Activated gamma-delta T cell treated with anti-CD3 and anti-CD28 coated beads, Interleukin-2, amount 50 U/mL, for 16 hours (primary cell): ENCODE measurements at places on chromosomes 6 and 20.
A peak's percentile ranks its signal among the peaks of the same experiment; 100 is the strongest.

DNA sequence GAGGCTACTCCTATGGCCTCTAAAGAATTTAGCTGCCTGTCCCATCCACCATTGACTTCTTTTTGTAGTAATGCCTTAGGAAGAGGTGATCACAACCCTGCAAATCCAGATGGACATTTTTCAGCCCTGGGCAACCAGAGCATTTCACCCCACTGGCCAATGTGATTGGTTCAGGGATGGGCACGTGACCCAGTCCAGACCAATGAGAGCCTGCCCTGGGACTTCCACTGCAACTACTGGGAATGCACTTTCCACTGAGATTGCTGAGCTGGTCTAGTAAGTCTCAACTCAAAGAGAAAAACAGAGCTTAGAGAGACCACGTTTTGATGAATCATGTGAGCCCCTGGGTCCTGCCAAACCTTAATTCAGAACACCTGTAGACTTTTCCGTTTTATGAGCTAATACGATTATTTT is 8.9 kb upstream of the UBE2V1 start:
- no peak for DNase-seq

GRCh38 chr6:142821860-142822259 is 123.1 kb downstream of the HIVEP2 start:
- DNase-seq = no peak

DNA sequence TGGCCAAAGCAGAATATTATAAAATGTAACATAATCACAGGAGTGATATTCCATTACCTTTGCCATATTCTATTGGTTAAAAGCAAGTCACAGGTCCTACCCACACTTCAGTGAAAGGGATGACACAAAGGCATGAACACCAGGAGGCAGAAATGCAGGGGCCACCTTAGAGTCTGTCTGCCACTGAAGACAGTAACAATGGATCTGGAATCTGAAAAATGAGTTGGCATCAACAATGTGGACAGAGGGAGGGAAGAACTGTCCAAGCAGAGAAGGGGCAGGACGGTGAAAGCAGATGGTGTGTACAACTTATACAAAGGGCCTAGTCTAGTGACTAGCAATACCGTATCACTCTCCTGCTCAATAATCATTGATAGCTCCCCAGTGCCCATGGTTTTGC is 6.6 kb upstream of the LPIN3 start:
- DNase-seq = no peak

DNA sequence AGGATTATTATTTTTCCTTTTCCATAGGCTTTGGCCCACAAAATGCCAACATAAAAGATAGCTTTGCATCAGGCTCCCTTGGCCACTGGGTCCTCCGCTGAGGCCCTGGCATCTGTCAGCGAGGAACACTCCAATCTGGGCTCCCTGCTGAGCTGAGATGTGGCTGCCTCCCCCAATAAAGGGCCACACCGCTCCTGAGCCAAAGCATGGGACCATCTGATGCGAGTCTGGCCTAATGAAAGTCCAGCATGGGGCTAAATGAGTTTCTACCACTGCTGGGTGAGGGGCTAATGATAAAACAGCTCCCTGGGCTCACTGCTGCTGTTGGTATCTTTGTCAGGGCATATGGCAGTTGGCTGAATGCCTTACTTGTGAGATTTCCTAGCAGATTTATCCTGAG is 817.5 kb upstream of the SLC35B3 start:
- no peak for DNase-seq

DNA sequence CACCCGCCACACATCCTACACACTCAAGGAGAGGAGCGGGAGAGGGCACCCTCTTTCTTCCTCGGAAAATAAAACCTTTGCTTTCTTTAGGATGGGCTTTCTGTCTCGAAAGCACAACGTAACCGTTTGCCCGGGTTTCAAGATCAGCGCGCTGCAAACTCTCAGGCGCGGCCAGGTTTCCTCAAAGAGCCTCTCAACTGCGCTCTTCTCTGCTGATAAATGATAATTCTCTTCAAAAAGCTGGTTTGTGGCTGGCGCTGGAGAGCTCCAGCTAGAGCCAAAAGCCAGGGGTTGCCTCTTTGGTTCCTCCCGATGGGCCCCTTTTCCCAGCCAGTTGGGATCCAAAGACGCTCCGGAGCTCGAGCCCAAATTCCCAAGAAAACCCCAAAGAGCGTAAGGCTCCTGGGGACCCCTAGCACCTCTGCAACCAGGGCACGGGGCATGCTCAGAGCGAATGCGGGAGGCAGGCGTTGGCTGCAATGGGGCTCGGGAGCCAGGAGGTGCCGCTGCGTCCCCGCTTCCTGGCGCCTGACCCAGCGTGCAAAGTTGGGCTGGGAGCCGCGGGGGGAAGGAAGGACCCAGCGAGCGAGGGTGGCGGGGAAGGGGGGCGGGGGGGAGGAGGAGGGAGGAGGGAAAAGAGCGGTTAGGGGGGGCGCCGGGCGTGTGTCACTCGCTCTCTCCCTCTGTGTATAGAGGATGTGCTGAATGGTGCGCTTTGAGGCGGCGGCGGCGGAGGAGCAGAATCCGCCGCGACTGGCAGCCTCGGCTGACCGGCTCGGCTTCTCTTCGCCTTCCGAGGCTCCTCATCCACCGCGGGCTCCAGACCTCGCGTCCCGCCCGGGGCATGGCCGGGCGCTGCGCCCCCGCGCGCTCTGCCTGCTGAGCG is at the start of gene PLCB1:
Gene PLCB1 (plus strand): TSS at position 669 of the 886 bp plus-strand sequence. CDS start 386 bp downstream, outside the sequence.
- peak; percentile 70 for DNase-seq

GRCh38 chr6:21559238-21559637 is 34.3 kb upstream of the SOX4 start:
- no peak for DNase-seq

- DNase-seq = no peak
Measured at GRCh38 chr20:37922016-37922415, 19.1 kb downstream of the VSTM2L start.

DNA sequence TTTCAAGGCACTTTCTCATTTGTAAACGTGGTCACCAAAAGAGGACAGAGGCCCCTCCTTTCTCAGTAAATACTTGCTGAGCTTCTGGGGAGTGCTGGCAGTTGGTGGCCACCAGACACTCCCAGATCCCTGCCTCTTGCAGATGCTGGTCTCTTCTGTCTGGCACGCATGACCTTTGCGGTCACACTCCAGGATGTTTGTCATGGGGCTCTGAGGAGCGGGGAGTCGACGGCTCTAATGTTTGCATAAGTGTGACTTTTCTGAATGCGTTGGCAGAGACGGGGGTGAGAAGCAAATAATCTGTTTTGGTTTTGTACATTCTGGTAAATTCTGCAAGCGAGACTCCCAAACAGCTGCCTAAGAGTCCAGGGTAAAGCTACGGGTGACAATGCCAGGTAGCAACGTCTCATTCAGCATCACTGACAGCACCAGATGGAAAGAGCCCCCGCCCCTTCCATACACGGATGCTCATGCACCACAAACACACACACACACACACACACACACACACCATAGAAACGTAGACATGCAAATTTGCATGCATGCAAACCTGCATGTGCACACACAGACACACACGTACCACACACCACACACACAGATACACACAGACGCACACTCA is 101.1 kb downstream of the YTHDF1 start:
- no peak for DNase-seq

DNA sequence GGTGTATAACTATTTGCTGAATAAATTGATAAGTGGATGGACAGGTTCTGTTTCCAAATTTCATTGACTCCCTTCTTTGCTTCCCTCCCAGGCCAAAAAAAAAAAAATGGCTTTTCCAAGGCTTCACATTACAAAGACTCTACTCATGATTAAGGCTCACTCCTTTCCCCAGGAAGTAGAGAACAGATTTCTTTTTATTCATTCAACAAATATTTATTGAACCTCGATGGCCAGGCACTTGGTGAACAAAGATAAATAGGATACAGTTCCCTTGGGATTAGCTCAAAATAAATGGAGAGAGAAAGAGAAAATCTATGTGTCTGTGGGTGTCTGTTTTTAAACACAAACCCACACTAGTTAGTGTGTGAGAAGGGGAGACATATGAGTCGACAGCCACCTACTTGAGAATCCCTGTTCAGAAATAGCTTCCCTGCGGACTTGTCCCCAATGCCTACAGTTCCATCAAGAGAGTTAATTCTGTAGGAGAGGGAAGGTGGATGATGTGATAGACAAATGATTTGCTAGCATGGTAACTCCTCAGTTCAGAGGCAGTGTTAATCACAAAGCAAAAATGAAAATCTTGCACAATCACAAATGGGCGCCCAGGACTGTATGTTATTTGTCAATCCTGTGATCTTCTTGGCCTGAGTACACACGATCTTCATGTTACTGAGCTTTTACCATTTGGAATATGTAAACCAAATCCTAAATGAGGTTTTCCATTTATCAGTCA is 20.3 kb downstream of the TRAF3IP2 start:
- no peak for DNase-seq

- DNase-seq = no peak
Measured at GRCh38 chr20:40562031-40562430, 127.0 kb downstream of the MAFB start.

GRCh38 chr6:15247500-15248450 is 1.9 kb downstream of the JARID2 start:
- DNase-seq = peak; percentile 35

GRCh38 chr6:144033816-144034735 is 26.0 kb upstream of the PLAGL1 start:
- no peak for DNase-seq

GRCh38 chr6:152671171-152671570 is 26.5 kb upstream of the MYCT1 start:
- DNase-seq = no peak

DNA sequence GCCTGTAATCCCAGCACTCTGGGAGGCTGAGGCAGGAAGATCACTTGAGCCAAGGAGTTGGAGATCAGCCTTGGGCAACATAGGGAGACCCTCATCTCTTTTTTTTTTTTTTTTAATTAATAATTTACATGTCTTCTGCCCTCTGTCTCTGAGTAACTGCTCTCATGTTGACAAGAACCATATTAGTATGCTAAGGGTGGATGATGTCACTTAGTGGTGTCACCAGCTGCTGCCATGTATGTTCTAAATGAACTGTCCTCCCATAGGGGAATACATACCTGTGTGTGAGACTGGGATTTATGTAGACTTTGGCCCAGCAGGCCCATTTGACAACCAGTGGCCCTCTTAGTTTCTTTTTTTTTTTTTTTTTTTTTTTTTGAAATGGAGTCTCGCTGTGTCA is 65.6 kb downstream of the SCAND1 start:
- no peak for DNase-seq

- no peak for DNase-seq
Measured at GRCh38 chr6:139530561-139530960, 156.1 kb upstream of the CITED2 start.

GRCh38 chr6:99426451-99426757 is 1.3 kb upstream of the PNISR start:
- no peak for DNase-seq

DNA sequence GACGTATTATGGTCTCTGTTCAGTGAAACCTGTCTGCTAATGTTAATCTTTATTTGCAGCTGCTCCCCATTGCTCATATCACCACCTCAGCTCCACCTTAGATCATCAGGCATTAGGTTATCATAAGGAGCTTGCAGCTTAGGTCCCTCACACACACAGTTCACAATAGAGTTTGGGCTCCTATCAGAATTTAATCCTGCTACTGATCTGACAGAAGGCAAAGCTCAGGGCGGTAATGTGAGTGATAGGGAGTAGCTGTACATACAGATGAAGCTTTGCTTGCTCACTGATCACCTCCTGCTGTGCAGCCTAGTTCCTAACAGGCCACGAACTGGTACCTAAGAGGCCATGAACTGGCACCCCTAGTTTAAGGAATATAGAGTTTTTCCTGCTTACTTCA is 989.7 kb downstream of the EYS start:
- no peak for DNase-seq

DNA sequence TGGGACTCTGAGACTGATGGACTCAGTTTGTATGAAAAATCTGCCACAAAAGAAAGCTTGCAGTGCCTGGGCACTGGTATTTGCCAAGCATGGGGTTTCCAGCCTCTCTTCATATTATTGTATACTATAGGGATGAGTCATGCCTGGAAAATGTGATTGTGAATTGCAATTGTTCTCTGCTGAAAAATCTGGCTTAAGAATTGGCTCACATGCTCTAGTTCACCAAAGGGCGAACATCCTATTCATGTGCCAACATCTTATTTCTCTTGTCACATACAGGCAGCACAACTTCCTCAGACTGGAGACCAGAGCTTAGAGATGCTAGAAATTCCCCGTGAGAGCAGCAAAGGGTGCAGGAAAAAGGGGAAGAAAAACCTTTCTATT is 103.6 kb upstream of the KCNK16 start:
- no peak for DNase-seq

GRCh38 chr6:118709859-118710350 is 58.5 kb upstream of the CEP85L start:
- peak; percentile 68 for DNase-seq

GRCh38 chr20:6169251-6169650 is 46.4 kb upstream of the FERMT1 start:
- DNase-seq = no peak
